ENCODE measurements at places on chromosomes 1 and 21.

GRCh38 chr1:92973203-92973897, 12.1 kb upstream of the DIPK1A start:
- DNase-seq, result no peak

DNA sequence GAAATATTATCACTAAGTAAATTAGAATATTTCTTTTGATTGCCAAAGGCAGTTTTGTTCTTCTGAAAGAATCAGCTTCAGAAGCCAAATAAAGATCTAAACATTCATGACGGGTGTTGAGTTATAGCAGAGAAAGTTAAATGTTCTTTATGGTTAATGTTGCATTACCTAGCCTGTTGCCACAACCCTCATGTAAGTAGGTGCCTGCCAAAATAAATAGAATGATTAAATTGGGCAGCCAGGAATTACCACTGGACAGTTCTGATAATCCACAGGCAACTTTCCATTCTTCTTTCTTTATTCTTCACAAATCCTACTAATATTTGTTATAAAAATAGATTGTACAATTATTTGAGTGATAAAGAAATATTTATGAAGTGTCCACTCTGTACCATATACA, 217.9 kb upstream of the NRIP1 start:
- no peak for DNase-seq

- DNase-seq, result no peak
Measured at GRCh38 chr1:79741720-79742421, 735.3 kb upstream of the ADGRL4 start.

DNA sequence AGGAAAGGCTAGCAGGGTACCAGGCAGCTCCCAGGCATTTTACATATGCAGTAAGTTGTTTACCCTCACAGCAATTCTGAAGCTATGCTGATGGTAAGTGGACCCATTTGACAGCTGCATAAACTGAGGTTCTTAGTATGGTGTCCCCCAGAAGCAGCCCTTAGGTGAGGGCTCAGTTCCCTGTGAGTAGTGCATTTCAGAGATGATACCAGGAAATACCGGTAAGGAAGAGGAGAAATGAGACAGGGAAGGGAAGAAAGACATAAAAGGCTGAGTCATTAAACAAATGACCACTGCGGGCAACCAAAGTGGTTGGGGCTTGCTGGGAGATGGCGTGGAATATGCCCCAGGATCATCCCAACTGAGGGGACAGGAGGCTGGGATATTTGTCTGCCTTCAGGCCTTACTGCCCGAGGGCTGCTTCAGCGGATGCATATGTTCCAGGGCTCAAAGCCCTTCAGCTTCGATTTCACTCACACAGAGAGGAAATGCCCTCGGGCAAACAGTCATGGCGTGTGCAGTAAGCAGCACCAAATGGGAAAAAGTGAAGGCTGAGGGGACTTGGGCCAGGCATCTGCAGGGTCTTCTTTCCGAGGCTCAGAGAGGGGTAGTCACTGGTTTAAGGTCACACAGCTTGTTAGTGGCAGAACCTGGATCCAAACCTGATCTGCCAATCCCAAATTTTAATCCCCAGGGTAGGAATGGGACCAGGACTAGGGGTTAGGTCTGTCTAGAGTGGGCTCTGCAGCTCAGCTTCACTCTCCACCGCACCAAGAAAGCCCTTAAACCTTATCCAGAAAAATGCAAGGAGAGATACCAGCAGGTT, 133.7 kb upstream of the RUNX3 start:
- no peak for DNase-seq

- no peak for DNase-seq
Measured at GRCh38 chr21:45415943-45416611, 11.1 kb downstream of the COL18A1 start.

GRCh38 chr1:198157847-198158725, 1.3 kb downstream of the NEK7 start:
- peak; percentile 63 for DNase-seq

GRCh38 chr1:23288201-23288600, 55.9 kb downstream of the HNRNPR start:
- DNase-seq, result no peak

- DNase-seq, result peak; percentile 21
Measured at GRCh38 chr1:219298571-219299148, 125.0 kb downstream of the LYPLAL1 start.

DNA sequence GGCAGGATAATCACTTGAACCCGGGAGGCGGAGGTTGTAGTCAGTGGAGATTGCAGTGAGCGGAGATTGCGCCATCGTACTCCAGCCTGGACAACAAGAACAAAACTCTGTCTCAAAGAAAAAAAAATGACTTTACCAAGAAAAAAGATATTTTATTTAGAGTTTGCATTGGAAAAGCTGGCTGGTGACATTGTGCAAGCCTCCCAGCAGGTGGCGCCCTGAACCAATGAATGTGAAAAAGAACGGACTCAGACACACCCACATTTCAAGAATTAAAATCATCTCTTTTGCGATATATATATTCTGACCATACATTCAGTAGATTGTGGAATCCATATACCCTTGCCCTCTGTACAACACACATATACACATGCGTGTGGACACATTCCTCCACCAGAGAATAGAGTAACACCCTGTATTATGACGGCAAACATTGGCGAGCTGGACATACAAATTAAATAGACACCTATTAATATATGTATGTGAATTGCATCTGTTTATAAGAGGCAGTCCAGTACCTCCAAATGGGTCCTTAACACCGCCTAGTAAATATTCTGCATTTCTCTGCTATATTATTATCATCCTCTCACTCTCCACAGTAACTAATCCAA, 39.0 kb upstream of the CADM3 start:
- DNase-seq, result peak; percentile 57

DNA sequence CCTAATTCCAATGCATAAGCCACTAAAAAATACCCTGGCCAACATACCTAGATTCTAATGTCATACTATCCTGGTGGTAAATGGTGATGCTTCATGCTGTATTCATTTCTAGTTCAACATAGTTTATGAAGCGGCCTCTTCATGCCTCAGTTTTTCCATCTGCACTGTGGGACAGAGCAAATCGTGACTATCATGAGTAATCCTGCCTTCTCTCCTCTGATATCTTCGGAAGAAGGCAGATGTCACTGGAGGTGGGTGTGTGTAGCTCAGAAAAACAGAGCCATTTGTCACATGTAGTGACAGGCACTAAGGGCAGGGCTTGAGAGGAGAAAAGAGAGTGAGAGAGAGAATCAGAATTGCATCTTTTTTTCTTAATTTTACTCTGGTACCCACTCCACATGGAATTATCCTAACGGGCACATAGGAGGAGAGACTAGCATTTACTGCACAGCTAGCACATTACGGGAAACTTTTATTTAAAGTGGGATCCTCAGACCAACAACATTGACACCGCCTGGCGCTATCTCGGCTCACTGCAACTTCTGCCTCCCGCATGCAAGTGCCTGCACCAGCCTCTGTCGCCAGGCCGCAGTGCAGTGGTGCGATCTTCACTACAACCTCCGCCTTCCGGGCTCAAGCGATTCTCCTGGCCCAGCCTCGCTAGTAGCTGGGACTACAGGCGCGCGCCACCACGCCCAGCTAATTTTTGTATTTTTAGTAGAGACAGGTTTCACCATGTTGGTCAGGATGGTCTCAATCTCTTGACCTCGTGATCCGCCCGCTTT, 78.4 kb upstream of the KCNA3 start:
- DNase-seq, result no peak

- no peak for DNase-seq
Measured at GRCh38 chr1:35773711-35774110, 3.9 kb upstream of the CLSPN start.

- DNase-seq, result peak; percentile 95
Measured at GRCh38 chr1:226820941-226821718, 49.3 kb upstream of the PSEN2 start.

DNA sequence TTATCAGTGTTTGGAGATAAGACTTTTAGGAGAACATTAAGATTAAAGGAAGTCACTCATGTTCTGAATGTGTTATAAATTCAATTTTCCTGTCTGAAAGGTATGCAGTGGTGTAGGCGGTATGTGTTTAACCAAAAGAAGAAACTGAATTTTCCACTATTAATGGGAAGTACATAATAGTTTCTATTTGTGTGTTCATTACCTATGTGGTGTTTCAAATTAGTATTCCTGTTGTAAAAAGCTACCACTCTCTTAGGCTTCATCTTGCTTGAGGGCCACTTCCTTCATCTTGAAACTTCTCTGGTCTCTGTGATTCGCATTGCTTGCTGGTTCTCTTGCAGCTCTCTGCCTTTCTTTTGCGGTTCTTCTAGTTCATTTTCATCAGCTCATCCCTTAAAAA, 123.4 kb downstream of the HLX start:
- DNase-seq, result no peak

- DNase-seq, result no peak
Measured at GRCh38 chr1:226428791-226429461, 21.0 kb upstream of the PARP1 start.

GRCh38 chr1:80673935-80674597, 1126.7 kb upstream of the ADGRL2 start:
- DNase-seq, result no peak

GRCh38 chr1:64472805-64473204, 2.9 kb downstream of the CACHD1 start:
- no peak for DNase-seq

GRCh38 chr1:221373795-221374194, 368.1 kb downstream of the DUSP10 start:
- no peak for DNase-seq

DNA sequence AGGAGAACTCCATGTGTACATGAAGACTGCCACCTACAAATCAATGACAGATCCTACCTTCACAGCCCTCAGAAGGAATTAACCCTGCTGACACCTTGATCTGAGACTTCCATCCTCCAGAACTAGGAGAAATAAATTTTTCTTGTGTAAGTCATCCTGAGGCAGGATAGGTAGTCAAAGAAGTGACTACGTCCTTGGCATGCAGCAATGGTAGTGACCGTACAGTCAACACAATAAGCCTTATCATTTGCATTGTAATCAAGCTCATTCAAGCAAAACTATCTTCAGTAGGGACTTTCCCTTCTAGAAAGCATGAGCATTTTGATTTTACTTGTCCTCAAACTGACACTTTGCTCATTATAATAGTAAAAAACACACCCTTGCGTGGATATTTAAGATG, 64.0 kb upstream of the KCNK1 start:
- DNase-seq, result no peak

DNA sequence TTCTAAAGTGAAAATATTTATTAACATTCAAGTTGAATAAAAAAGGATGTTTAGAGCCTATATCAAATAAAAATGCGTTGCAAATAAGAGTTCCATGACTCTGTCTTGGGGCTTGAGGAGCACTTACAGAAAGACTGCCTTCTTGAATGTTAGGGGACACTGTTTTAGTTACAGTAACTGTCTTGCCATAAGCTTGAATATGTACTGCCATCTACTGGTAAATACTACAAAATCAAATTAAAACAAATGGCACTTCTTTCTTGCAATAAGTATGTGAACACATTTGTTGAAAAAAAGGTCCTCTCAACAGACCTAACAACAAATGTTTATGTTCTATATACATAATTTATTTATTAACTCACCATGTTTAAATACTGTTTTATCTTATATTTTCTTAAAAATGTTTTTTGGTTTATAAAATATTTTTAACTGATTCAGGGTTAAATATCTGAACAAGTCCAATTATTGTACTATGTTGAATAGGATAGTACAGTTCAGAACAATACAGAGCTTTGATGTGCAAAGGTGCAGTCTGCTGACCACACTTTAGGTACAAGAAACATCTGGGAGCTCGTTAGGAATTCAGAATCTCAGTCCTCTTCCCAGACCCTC, 199.5 kb downstream of the LRRIQ3 start:
- peak; percentile 32 for DNase-seq

DNA sequence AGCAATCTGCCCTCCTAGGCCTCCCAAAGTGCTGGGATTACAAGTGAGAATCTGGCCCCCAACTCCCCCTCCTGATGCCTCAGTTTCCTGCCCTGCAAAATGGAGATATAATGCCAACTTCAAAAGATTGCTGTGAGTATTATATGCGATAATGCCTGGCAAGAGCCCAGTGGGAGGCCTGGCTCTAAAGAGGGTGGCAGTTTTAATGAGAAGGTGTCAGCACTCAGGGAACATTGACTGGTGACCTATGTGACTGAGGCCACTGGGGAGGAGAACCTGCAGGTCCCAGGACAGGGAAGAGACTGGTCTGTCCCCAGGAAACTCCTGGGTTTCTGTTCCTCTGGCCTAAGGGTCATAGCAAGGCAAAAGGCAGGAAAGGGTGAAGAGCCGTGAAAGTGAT, 11.0 kb downstream of the HSPG2 start:
- no peak for DNase-seq

DNA sequence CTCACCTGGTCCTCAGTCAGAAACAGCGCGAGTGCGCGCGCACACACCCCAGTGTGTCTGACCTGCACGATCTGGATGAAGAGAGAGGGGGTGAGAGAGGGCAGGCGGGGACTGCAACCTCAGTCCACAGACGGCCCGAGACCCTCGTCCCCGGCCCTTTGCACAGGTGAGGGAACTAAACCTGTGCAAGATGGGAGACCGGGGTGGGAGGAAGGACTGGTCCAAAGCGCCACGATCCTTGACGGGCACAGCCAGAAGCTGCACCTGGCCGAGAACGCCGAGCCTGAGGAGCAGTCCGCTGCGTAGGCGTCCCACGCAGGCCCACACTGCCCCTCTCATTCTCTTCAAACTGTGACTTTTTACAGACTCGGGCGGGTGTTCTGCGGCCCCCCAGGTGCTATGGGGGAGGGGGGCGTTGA, 519 bp upstream of the IQCC start:
- DNase-seq, result no peak

- peak; percentile 51 for DNase-seq
Measured at GRCh38 chr1:18954270-18955071, 2.0 kb downstream of the IFFO2 start.

DNA sequence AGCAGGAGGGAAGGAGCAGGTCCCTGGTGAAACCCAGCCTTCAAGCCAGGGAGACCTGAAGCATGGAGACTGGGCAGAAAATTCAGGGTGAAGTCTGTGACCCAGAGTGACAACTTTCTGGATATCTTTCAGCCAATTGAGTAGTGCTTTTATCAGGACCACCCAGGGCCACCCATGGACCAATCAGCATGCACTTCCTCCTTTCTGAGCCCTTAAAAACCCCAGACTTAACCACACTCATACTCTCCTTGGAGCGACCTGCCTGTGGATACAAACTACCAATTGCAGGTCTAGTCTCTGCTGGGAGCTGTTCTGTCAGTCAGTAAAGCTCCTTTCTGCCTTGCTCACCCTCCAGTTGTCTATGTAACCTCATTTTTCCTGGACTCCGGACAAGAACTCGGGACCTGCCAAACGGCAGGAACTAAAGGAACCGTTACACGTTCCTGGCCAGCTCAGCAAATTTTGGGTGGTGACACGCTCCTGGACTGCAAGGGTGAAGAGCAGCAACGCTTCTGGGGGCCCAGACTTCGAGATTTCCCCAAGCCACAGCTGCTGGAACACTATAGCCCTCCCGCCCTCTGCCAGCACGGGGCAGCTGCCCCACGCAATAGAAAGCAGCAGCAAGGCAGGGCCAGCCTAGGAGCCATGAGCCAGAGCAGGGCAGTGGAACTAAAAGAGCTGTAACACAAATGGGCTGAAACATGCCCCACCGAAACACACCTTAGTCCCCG, 1183.4 kb downstream of the AMY1C start:
- no peak for DNase-seq

GRCh38 chr1:79760531-79760930, 754.0 kb upstream of the ADGRL4 start:
- no peak for DNase-seq

- no peak for DNase-seq
Measured at GRCh38 chr1:77051425-77051824, 167.8 kb downstream of the PIGK start.

- no peak for DNase-seq
Measured at GRCh38 chr1:20684651-20685050, 23.5 kb upstream of the DDOST start.

All from iris pigment epithelial cell (primary cell).